Activated CD4-positive, CD25-positive, alpha-beta regulatory T cell treated with anti-CD3 and anti-CD28 coated beads, Interleukin-2, amount 50 U/mL, for 16 hours (primary cell): ENCODE measurements at places on chromosomes 6 and 20.

GRCh38 chr6:12232339-12232738 is 57.8 kb upstream of the EDN1 start:
- DNase-seq: no peak

GRCh38 chr6:103153016-103153415 is 1706.7 kb downstream of the HACE1 start:
- DNase-seq: no peak

DNA sequence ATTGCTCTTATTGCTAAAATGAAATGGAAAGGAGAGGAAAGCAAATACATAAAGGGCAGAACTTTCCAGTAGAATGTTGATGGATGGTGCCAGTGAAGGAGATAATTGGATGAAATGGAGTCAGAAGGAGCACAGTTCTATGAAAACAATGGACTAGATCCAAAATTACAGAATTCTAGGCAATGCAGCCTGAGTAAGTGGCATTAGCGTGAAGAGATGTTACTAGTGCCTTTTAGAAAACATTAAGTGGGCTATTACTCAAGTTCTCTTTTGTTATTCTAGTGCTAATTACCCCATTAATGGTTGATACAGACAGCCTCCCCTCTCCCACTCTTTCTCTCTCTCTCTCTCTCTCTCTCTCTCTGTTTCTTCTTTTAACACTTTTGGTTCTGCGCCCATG is 209.5 kb upstream of the RGS17 start:
- no peak for DNase-seq

DNA sequence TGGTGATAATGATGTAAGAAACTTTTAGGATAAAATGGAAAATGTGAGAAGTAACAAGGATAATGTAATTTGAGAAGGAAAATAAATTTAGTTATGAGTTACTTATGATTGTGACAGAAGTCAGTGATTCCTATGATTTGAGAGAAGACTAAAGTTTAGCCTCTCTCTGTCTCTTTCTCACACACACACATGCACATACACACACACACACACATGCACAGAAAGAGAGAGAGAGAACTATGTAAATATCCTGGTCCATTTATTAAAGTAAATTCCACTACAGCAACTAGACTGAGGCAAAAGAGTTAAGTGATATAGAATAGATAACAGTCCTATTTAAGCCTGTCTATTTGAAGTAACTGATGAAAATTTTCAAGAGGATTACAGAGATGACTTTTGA is 375.2 kb downstream of the CD109 start:
- no peak for DNase-seq
